ENCODE measurements at places on chromosomes 6 and 20.

DNA sequence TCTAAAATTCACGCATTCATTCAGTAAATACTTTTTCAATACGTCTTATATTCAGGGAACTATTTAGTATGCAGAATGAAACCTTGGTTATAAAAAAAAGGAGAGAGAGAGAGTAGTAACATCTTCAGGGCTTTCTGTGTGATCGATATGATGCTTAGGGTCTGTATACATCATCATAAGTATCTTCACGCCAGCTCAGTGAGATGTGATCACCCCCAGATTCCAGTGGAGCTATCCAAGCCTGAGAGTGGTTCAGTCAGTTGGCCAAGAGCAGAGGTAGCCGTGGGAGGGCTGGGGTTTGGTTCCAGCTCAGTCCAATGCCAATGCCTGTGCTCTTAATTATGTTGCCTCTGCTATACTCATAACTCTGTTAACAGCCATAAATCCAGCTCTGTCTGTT, 8.6 kb downstream of the CD83 start:
- no peak for DNase-seq

DNA sequence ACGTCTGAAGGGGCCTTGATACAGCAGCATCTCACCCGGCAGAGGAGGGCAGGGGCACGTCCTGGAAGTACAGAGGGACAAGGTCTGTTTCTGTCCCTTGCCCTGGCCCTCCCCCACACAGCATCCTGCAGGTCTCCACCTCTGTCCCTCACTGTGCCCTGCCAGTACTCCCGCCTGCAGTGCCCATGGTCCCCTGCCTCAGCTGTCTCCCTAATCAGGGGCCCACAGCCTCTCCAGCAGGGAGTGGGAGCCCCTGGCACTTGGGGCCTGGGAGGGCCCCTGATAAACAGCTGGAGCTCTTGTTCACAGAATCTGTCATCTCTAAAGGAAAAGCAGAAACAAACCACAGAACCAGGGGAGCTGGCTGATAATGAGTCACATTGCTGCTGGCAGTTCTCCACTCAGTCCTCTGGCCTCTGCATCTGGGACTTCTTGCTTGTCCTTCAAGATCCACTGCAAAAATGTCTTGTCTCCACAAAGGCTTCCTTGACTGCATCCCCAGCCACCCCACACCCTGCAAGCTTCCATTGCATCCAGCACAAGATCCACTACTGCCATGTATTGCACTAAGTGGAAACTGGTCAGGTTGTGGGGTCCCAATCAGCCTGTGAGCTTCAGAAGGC, 33.2 kb upstream of the TAF8 start:
- no peak for DNase-seq

- no peak for DNase-seq
Observed at GRCh38 chr6:3301506-3301905, 42.8 kb downstream of the PSMG4 start.

- no peak for DNase-seq
Observed at GRCh38 chr20:21523895-21524294, 10.0 kb upstream of the NKX2-2 start.

- DNase-seq, result no peak
Observed at GRCh38 chr20:20780127-20780824, 67.8 kb upstream of the RALGAPA2 start.

- no peak for DNase-seq
Observed at GRCh38 chr6:101607111-101607690, 213.7 kb downstream of the GRIK2 start.

All from stimulated activated CD4-positive, alpha-beta T cell treated with anti-CD3 and anti-CD28 coated beads, TNF-alpha, amount 100 ng/mL, for 24 hours (primary cell).